Ovary (tissue), 10 donors: ENCODE measurements at places on chromosomes 12 and 14.

- no peak for DNase-seq
Observed at GRCh38 chr14:33846100-33846824, 104.6 kb downstream of the EGLN3 start.

GRCh38 chr14:88454886-88455285, 69.4 kb downstream of the SPATA7 start:
- no peak for DNase-seq

DNA sequence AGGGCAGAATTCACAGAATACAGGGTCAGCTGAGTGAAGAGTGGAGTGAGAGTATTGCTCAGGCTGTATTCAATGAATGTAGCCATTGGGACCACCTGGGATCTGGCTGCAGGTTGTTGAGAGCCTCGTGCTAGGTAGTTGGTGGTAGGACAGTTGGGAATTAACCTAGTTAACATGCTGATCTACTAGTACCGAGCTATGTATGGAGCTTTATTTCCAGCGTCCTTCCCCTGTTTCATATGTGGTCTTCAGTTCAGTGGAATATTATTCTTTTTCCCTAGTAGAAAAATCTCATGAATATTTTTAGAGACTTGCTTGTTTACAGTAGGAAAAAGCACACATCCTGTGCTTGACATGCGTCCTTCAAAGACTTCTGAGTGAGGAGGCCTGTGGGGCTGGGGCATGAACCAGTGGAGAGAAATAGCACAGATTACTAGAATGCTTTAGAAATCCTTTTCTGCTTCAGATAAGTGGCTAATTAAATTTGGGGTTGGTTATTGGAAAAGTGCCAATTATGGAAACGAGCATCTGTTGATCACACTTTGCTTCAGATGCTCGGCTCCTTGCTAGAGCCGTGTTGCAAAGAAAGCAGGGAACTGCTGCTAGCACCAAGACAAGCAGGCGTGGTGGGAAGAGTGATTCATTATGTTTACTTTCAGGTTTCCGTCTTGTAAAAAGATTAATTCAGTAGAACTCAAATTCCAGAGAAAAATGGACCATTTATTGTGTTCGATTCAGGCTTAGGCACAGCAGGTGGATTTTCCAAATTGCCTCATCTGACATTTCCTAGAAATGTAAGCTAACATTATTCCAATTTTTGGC, 53.6 kb downstream of the ARF6 start:
- no peak for DNase-seq

- DNase-seq = no peak
Observed at GRCh38 chr14:105471297-105471821, 3.3 kb upstream of the CRIP2 start.

DNA sequence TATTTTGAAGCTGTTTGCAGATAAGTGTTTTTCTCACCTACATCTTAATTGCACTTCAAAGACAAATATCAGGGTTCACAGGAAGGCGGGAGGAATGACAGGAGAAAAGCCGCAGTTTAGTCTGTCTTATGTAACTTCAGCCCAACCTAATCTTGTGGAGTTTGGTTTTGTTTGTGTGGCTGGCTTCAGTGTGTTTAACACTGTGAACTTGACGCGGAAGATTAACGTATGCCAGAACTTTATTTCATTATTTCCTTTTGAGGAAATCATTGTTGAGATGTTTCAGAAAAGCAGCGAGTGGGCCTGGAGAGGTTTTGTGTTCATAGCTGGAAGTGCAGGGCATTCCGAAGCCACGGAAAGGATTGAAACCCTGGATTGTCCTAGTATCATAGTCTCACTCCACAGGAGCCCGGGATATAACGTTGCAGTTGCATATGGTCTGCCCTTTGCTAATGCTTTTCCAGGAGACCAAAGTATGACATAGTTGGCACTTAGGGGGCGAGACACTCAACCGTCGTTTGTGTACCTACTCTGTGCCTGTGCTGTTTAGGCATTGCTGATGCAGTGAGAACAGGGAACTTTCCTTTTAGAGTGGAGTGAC, 2.0 kb downstream of the PELI2 start:
- DNase-seq = no peak

DNA sequence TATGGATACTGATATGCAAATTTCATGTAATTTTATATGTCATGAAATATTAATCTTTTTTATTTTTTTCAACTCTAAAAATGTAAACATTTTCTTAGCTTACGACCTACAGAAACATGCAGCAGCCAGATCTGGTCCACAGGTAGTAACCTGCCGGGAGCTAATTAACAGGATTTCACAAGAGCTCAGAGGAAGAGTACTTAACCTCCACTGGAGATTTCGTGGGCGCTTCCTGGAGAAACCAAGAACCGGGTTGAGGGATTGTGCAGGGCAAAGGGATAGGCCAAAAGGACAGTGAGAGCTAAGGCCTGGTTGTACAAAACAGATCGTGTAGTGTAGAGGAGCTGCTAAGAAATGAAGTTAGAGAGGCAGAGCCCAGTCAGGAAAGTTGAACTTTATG, 315.7 kb downstream of the PAWR start:
- DNase-seq = no peak

- no peak for DNase-seq
Observed at GRCh38 chr12:95998611-95999286, 2.6 kb upstream of the HAL start.

DNA sequence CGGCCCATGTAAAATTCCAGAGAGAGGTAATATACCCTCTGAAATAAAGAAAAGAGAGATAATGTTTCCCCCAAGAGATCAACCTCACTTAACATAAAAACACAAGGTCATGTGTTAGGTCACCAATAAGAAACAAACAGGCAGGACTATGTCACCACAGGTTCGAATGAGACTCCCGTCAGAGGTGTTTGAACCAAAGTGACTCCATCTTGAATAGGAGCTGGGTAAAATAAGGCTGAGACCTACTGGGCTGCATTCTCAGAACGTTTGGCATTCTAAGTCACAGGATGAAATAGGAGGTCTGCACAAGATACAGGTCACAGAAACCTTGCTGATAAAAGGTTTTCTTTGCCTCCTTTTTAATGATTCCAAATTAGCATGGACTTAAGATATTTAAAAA, 6.5 kb downstream of the PYGL start:
- no peak for DNase-seq

DNA sequence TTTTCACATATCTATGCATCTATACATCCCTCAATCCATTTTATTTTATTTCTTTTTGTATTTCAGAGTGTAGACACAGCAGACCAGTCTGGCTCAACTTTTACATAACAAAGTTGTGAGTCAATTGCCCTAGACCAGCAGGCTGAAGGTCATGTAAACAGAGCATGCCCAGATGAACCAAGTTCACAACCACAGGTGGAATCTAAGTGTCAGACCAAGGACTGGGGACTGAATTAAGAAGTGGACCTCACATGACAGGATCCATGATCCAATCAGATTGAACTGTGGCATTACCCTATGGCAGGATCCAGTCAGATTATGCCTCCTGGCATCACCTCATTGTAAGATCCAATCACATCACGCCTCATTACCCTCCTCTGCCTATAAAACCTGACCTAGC, 455.8 kb downstream of the SOX5 start:
- no peak for DNase-seq

DNA sequence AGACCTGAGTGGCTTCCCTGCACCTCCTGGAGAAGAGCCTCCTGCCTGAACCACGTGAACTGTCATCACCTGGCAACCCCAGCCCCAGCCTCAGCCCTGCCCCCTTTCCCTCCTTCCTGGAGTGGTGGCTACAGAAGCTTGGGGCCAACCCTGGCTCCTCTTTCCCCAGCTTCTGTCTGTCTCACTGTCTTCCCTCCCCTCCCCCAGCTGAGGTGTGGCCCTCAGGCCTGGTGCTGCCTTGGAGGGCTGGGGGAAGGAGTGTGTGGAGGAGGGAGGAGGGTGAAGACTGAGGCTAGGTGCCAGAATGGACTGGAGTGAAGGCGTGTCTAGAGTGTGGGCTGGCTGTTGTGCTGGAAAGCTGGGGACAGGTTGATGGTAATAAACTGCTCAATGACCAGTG, 9.7 kb downstream of the NFATC4 start:
- DNase-seq = no peak
